ENCODE measurements at places on chromosomes 7 and 10.
A peak's percentile ranks its signal among the peaks of the same experiment; 100 is the strongest.

- DNase-seq: no peak
Measured at GRCh38 chr10:33938001-33938400, 603.5 kb upstream of the NRP1 start.

DNA sequence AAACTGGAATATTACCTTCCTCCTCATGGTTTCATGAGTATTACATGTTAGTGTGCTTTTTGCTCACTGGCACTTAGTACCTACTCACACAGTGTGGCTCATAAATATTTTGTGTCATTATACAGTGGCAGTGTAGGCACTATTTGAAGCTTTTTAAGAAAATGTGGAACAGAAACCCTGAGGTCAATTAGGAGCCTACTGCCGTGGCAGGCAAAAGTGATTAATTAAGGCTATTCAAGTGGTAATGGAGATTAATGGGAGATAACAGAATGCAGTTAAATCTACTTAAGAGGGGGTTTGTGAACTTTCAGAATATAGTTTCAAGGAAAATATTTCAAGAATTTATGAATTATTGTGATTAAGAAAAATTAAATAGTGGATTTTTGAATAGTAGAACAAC, 277.6 kb downstream of the HGF start:
- DNase-seq: no peak

DNA sequence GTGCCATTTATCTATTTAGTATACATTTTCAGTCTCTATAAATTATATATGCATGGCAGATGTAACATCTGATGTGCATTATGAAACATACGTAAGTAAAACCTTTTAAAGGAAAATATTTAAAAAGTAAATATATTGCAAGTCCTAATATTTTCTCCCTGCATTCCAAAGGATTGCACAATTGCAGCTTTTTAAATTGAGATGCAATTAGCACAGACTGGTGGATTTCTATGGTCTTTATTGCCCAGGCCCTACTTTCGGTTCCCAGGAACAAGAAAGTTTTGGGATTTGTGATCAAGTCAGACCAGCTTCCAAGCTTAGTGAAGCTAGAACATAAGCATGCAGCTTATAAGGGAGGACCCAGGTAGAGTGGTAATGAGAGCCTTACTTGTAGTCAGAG, 337.8 kb downstream of the NRG3 start:
- no peak for DNase-seq

- peak; percentile 30 for DNase-seq
Measured at GRCh38 chr7:34675749-34676374, 17.8 kb downstream of the NPSR1 start.

DNA sequence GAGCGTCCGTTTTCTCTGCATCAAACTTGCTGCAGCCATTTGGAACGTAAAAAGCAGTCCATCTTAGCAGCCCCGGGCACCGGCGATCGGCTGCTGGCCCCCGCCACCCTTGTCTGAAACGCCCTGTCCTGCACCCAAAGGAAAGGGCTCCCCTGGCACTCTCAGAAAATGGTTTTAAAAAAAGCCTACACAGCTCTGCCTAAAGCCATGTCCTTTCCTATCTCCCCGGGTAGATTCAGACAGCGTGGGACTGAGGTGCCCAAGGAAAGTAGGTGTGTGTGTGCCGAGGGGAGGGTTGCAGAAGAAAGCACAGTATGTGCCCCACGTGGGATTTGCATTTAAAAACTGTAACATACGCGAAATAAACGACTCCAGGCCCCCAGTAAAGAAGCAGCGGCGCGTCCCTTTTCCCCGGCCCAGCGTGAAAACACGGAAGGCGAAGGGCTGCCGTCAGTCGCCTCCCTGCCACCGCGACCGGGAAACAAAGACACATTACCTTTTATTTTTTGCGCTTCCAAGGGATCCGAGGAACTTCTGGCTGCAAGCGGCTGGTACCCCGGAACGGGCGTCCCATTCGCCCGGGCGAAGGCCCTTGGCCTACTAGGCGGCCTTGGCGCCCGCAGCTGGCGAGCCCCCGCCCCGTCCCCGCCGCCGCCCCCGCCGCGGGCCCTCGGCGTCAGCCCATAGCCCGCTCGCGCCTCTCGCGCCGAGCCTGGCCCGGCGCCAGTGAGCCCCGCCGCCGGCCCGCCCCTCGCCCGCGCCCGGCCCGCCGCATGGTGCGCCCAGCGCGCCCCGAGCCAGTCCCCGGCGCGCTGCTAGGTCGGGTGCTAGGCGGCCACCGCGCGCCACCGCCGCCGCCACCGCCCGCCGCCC, 304.6 kb downstream of the PRPF18 start:
- DNase-seq: peak; percentile 41

DNA sequence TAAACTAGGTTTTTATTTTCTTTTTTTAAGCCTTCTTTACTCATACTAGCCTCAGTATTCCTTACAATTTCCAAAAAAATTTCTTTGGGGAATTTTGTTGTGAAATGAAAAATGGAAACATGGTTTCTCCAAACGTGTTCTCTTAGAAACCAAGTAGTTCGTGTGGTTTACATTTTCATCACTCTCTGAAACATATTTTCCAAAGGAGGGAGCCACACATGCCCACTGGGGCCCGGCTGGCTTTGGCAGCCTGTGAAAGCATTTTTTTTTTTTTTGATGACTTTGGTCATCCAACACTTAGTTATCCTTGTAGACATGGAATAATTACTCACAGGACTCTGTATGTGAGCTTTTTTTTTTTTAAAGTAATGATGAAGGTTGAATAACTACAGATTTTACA, 169.6 kb downstream of the C7orf25 start:
- DNase-seq: no peak

DNA sequence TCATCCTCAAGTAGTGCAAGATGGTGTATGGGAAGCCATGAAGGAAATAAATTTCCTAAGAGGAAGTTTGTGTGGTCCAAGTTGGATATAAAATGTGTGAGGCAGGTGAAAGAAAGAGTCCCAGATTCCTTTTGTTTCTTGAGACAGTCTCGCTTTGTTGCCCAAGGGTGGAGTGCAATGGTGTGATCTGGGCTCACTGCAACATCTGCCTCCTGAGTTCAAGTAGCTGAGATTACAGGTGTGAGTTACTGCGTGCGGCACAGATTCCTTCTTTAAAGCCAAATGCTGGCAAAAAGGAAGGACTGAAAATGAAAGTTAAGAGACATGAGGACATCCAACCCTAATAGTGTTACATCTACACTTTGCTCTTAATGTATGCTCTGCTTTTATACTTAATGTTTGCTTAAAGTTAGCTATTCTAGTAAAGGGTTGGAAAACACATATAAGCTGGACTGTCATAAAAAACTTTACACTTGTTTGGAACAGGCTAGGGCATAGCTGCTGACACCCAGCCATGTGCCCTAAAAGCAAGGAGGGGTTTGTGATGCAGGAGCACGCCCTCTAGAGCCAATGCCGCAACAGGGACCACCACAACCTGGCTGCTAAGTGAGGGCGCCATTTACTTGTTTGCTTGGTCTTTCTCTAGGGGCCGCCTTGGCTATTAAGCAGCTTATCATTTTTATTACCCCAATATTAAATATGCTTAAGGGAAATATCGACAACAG, 34.5 kb downstream of the CLEC2L start:
- DNase-seq: no peak

- no peak for DNase-seq
Measured at GRCh38 chr10:71720288-71720687, 710 bp upstream of the C10orf105 start.

DNA sequence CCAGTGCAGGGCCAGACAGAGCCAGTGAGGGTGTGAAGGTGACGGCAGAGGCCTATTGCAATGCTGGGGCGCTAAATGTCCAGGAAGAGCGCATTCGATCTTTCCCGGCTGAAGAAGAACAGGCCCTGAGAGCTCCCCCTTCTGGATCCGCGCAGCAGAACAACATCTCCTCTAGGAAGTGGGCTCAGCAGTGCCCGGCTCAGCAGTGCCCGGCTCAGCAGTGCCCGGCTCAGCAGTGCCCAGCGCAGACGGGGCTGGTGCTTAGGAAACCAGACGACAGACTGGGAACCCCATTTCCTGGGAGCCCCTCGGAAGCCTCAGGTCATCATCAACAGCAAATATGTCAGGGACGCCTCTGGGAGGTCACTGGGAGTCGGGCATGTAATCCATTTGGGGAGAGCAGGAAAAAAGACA, 4.7 kb upstream of the NOS3 start:
- DNase-seq: peak; percentile 77

- no peak for DNase-seq
Measured at GRCh38 chr7:41063116-41063515, 639.8 kb downstream of the INHBA start.

- DNase-seq: no peak
Measured at GRCh38 chr7:149780636-149781419, 7.4 kb upstream of the ZNF467 start.

GRCh38 chr10:97049670-97050069, 136.1 kb downstream of the SLIT1 start:
- no peak for DNase-seq

DNA sequence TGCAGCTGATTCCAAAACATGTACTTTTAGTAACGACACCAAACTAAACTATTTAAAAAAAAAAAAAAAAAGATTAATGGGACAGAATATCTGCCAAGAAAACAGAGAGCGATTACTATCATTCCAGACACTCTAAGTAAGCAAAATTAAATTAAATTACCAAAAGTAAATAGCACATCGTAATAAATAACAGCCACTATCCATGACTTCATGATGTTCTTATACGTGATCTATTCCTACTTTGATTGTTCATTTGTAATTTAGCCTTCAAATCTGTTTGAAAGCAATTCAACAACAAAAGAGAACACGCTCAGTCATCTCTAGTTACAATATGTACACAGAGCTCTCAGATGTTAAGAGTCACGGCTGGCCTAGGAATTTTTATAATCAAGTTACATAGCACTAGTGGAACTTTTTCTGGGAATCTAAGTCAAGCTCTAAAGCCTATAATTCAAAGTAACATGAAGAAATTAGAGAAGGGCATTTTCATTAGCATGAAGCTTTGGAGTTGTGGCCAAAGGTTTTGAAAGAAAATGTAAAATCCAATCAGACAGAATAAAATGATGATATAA, 241.7 kb upstream of the NEBL start:
- no peak for DNase-seq
